ELR (cell line): ENCODE measurements at places on chromosomes 7 and 10.

DNA sequence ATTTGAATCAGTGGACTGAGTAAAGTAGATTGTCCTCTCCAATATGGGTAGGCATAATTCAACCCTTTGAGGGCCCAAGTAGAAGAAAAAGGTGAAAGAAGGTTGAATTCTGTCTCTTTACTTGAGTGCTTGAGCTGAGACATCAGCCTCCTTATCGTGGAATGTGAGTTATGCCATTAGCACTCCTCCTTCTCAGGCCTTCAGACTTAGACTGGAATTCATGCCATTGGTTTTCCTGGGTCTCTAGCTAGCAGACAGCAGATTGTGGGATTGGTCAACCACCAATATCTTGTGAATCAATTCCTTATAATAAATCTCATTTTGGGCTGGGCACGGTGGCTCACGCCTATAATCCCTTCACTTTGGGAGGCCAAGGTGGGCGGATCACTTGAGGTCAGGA, 89.2 kb downstream of the CUL2 start:
- DNase-seq: no peak

DNA sequence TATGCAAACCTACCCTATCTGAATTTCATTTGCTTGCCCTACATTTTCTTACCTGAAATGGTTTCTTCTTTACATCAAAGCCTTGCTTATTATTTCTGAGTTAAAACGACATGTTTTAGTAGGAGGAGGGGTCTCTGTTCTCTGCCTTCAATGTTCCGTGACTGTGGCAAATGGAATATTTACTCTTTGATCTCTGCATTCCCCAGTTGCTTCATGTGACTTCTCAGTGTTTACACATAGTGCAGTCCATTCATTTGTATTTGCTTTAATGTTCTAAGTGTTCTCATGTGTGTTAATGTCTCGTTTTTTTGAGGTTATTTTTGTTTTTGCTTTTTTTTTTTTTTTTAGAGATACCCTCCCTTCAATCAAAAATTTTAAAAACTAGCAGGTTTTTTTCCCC, 75.8 kb downstream of the GNAI1 start:
- no peak for DNase-seq

DNA sequence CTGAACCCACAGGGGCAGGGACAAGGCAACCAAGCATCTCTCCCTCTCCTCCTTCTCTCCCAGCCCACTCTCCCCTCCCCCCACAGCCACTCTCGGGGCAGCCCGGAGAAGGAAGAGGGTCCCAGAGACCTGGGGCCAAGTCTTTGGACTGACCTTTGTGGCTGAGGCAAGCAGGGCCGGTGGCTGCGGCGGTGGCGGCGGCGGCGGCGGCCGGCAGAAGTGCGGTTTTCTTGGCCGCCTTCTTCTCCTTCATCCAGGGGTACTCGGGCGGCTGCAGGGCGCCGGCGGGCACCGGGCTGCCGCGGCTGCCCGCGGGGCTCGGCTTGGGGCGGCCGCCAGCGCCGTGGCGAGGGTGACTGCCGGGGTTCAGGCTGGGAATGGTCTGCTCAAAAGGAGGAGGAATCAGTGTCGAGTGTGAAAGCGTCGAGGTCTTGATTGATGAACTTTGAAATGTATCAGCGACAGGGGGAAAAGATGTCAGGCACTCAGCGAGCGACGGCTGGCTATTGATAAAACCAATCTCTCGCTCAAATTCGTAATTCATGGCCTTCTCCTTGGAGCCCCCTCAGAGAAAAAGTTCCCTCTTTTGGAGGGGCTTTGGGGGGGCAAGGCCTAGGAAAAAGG, 414 bp downstream of the HOXA2 start:
- DNase-seq: no peak

GRCh38 chr7:158805937-158806336, 23.4 kb downstream of the ESYT2 start:
- DNase-seq: no peak

DNA sequence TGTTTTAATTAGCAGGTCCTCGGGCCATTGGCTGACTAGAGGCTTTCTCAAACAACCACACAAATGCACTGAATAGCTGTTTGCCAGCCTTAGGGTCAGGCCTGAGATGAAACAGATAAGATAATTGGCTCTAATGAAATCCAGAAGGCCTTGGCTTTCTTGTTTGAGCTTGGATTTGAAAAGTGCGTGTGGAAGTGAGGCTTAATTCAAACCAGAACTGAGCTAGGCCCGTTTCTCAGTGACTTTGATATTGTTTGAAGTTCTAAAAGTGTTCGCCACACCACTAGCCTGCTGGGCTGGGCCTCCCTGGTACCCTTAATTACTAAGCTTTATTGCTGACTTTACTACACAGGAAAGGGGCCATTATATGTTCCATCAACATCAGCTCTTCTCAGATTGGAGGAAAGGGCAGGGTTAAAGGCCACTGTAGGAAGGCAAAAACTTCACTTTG, 270.6 kb downstream of the TWIST1 start:
- DNase-seq: no peak

GRCh38 chr10:17682236-17682946, 38.4 kb downstream of the STAM start:
- no peak for DNase-seq

- no peak for DNase-seq
Measured at GRCh38 chr7:129014501-129015101, 40.3 kb downstream of the TNPO3 start.

DNA sequence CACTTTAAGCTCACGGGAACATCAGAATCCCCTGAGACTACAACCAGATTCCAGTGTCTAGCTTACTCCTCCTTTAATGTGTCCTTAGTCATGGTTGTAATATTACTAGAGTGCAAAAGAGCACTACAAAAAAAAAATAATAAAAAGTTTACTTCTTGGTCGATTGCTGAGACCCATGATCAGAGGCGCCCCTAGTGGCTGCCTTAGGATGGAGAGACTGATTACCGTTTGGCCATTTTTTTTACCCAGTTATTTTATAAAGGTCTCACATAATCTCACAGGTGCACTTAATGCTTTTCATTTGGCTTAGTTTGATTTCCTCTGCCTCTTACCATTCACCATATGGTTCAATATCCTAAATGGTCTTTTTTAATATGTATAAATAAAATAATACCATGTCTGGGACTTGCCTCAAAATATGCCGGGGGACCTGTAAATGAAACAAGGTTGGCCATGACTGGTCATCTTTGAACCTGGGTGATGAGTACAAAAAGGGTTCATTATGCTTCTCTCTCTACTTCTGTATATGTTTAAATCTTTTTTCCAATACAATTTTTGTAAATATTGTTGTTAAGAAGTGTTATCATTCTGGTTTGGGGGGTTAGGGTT, 331.5 kb upstream of the NFE2L3 start:
- peak; percentile 45 for DNase-seq

DNA sequence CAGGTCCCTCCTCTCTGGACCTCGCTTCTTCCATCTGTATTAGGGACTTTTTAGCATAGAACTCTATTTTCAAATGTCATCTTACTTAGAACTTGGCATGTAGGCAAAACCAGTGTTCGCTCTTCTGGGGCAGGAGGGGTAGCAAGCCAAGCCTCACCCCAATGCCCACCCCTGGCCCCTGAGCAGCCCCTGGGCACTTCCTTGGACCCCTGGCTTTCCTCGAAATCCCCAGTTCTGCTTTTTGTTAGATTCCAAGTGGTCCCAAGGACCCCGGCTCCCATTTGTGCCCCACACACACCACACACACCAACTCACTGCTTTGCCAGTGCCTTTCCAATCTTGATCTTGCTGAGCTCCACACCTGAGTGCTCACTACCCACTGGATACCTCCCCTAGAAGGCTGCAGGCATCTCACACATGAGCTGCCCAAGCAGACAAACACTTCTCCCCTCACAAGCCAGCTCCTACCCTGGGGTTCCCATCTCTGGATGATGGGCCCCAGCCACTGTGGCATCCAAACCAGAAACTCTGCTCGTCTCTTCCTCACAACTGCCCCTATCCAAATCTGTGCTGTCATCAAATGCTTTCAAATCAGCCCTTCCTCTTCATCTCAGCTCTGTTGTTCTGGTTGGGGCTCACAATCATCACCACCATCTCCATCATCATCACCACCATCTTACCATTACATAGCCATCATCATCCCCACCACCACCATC, 167.9 kb upstream of the ZMIZ1 start:
- no peak for DNase-seq

- no peak for DNase-seq
Measured at GRCh38 chr7:145539910-145540309, 576.7 kb upstream of the CNTNAP2 start.

DNA sequence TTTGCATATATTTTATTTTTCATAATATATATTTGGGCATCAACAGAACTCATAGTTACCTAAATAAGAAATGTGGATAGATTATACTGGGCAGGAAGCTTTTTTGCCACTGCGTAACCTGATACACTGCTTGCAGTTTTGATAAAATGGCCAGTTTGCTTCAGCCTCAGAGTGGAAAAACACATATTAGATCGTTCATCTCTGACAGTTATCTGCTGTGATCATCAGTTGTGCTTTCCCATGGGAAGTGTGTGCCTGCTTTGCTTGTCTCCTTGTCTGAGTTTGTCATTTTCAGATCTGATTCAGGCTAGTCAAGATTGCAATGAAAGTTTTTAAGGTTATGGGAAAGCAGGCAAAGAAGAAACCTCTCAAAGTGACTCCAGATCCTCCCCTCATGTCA, 54.0 kb downstream of the ADAM12 start:
- no peak for DNase-seq

- no peak for DNase-seq
Measured at GRCh38 chr10:62811159-62811875, 4.8 kb downstream of the EGR2 start.

GRCh38 chr7:137069249-137069963, 201.0 kb downstream of the CHRM2 start:
- no peak for DNase-seq

DNA sequence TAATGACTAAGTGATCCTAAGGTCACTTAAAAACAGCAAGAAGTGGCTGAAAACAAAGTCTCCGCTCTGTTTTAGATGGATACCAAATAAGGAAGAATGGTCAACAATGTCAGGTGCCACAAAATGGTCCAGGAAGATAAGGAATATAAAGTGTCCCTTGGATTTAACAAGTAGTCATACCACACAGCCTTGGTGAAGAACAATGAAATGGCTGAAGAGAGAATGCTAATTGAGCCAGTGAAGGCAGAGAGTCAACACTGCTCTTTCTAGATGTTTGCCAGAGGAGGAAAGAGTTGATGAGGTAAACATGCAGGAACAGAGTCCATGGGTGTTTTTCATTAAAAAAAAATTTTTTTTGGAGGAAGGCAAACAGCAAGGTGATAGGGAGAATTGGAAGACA, 2.1 kb upstream of the CASD1 start:
- no peak for DNase-seq

DNA sequence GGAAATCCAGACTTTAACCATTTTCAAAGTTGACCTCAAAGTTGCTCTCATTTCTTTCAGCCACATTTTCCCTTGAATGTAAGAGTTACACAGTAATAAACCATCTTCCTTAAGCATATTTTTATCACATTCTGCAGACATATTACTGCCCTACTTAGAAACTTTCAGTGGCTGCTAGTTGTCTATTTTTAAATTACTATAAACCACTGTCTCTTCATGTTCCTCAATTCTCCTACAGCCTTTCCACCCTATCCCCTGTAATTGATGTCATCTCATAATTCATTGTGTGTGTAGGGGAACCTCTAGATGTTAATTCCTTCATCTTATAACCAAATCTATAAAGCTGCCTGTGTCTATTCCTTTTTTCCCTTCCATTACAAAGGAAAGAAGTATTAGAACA, 78.1 kb upstream of the STRIP2 start:
- no peak for DNase-seq

- no peak for DNase-seq
Measured at GRCh38 chr7:36299223-36299774, 90.4 kb upstream of the ANLN start.

- DNase-seq: peak; percentile 82
Measured at GRCh38 chr10:119199231-119199992, 8.0 kb upstream of the GRK5 start.

- DNase-seq: peak; percentile 26
Measured at GRCh38 chr7:815284-816216, 16.7 kb upstream of the SUN1 start.

GRCh38 chr7:381211-382042, 91.5 kb downstream of the FOXL3 start:
- no peak for DNase-seq

GRCh38 chr7:47444376-47445098, 137.4 kb downstream of the TNS3 start:
- DNase-seq: peak; percentile 60

DNA sequence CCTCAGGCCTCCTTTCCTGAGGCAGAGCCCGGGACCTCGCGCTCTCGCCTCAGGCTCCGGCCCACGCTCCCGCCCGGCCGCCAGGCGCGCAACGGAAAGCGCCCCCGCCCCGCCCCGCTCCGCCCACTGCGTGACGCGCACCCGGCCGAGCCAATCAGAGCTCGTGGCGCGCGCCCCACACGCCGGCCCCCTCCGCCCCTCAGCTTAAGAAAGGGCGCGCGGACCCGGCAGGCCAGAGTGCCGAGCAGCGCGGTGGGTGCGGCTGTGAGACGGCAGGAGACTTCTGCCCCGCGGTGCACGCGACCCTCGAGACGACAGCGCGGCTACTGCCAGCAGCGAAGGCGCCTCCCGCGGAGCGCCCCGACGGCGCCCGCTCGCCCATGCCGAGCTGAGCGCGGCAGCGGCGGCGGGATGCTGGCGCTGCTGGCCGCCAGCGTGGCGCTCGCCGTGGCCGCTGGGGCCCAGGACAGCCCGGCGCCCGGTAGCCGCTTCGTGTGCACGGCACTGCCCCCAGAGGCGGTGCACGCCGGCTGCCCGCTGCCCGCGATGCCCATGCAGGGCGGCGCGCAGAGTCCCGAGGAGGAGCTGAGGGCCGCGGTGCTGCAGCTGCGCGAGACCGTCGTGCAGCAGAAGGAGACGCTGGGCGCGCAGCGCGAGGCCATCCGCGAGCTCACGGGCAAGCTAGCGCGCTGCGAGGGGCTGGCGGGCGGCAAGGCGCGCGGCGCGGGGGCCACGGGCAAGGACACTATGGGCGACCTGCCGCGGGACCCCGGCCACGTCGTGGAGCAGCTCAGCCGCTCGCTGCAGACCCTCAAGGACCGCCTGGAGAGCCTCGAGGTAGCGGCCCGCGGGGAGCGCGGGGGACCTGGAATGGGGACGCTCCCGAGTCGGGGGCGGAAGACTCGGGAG, at the start of gene NPTX2:
Gene NPTX2, plus strand, starts transcription at position 235 of the 909 bp plus-strand sequence. Its CDS starts 177 bp downstream, at position 412.
- DNase-seq: no peak

- no peak for DNase-seq
Measured at GRCh38 chr10:69010151-69010640, 21.6 kb downstream of the KIFBP start.

DNA sequence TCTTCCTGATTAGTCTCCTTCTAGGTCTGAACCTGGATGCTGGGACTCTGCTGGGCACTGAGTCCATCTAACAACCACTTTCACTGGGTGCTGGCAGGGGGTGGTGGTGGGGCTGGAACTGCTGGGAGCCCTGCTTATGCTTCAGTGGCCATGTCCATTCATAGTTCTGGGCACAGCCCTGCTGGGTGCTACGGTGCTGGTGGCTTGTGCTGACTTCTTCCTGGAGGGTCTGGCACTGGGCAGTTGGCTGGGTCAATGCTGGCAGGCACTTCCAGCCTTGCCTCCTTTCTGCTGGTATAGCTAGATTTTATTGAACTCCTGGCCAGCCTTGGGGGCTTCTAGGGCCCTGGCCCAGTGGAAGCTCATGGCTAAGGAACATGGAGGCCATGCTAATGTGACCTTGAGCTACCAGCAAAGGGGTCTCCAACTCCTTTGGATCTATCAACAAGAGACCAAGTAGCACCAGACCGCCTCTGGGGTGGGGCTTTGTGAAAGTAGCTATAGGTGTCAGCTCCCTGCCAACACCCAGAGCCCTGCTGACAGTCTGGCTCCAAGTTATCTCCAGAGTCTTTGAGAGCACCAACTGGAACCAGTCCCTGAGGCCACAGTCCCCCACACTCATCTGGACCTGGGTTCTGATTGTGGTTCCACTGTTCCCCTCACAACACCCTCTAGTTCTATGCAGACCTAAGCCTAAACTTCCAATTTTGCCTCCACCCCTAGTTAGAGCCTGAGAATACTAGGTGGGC, 99.6 kb downstream of the MAGI2 start:
- no peak for DNase-seq
